ENCODE measurements at places on chromosomes 16 and 17.
A peak's percentile ranks its signal among the peaks of the same experiment; 100 is the strongest.

GRCh38 chr16:50245417-50246298 lies 20.7 kb upstream of the ADCY7 start:
- peak; percentile 75 for ATAC-seq

DNA sequence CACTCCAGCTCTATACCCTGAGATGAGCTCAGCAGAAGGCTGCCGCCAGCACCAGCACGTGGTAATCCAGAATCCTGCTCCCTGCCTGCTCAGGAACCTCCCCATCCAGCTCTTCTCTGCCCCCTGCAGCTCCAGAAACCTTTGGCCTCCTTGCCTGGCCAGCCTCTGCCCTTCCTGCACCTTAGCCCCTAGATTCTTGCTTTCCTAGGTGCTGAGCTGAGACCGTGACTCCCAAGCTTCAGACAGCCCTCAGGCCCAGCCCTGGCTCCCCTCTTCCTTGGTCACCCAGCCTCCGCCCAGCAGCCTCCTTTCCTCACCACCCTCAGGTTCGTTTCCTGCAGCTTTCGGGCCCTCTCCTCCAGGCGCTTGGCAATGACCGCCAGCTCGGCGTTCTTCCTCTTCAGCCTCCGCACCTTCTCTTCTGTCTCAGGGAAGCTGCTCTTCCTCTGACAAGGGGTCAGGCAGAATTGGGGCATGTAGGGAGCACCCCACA lies 2.6 kb downstream of the TSPOAP1 start:
- no peak for ATAC-seq

- no peak for ATAC-seq
Observed at GRCh38 chr16:54938212-54939028, 7.8 kb downstream of the IRX5 start.

GRCh38 chr17:76805319-76805718 lies 62.9 kb upstream of the MGAT5B start:
- ATAC-seq: peak; percentile 93

GRCh38 chr17:3695129-3695722 lies 729 bp downstream of the P2RX5 start:
- peak; percentile 19 for ATAC-seq

DNA sequence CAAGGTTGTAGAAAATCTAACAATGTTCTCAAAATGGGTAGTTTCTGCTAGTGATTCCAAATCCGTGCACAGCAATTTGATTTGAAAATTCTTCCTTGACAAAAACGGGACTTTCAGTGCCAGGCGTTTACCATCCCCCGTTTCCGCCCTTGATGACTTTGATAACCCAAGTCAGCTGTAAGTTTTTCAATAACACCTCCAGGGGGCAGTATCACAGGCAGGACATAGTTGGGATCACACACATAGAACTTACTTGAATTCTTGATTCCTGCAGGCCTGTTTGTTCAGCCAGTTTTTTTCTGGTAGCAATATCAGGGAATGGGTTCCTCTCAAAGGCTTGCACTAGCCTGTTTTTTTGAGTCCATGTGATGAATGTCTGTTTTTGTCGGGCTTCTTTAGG lies 5.6 kb downstream of the DUXB start:
- no peak for ATAC-seq

DNA sequence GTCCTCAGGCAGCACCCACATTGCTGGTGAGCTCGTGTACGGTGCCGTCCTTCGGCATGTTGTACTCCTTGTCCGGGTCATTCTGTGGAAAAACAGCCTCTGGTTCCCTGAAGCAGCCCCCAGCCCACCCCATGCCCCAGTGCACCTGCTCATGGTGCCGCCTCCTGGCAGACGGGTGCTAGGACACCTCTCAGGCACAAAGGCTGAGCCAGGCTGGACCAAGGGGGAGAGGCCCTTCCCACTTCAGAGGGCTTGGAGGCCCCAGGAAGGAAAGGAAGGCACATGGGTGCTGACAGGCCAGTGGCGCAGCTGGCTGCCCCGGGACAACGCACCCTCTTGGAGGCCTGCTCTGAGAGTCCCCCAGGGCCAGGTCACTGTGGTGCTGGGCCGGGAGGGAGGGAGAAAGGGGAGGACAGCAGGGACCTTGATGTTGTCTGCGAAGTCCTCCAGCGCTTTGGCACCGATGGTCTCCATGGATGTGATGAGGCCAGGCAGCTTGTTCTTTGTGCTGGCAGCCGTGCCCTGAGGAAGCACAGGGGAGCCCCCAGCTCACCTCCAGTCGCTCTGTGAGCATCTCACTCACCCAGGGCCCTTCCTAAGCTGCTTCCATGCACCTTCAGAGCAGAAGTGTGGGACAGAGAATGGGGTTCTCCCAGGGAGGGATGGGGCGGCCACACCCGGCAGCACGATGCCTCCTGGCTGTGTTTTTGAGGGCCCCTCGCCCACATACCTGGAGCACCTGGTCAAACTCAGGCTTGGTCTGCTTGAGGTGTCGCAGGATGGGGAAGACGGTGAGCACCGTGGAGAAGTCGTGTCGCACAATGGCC lies 9.3 kb downstream of the ZACN start:
- ATAC-seq: no peak

- ATAC-seq: peak; percentile 50
Observed at GRCh38 chr17:57954397-57955182, 622 bp downstream of the CUEDC1 start.
